Anterior cingulate cortex (tissue), 58 donors: ENCODE measurements at places on chromosomes 4 and X.

DNA sequence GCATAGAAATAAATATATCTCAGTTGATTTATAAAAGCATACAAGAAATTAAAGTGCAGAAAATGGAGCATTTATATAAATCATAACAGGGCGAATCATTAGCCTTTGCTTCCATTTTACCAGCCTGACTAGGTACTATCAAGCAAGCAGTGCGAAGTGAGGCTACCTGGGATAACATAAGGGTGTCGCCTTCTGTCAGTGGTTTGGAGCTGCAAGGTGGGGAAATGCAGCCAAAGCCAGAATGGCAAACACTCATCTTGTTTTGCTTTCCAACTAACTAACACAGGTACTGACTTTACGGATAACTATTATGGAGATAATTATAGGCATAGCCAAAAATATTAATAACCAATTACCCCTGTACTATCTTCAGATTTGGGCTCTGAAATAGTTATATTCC is 1459.8 kb downstream of the RAPGEF2 start:
- DNase-seq: no peak

DNA sequence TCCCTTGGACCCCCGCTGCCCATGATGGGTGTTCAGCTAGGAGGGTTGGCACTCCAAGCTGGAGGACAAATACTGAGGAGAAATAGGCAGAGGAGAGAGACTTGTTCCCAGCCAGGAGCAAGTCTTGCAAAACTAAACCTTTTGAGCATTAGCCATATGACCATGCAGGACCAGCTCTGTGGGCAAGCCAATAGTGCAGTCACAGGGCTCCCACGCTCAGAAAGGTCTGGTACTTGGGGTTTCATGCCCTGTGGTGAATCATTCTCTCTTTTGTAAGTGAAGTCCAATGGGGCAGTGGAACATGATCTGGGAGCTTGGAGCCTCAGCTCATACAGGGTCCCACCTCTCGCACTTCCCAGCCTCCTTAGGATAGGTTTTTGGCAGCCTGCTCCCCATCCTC is 300.9 kb downstream of the BCOR start:
- DNase-seq: no peak

DNA sequence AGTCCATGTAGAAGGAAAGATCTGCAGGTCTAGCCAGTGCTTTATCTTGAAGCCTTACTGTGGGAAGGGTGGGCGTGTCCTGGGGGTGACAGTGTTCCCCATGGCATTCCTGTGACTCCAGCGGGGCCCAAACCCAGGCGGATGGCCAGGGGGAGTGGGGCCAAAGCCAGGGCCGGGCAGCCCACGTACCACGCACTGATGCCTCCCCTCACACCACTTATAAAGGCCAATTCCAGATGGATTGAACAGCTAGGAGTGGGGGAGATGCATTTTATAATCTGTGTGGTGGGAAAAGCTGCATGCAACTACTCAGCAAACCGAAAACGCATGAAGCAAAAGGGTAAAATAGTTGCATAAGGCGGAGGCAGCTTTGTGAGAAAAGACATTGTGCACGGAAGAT is 36.4 kb downstream of the NELFA start:
- DNase-seq: no peak

- DNase-seq: peak; percentile 10
These were observed at the start of gene ARHGAP10 for GRCh38 chr4:147731580-147732517. TSS of gene ARHGAP10 (plus strand) at chr4:147732088. CDS start at chr4:147732302, 214 bp downstream.

DNA sequence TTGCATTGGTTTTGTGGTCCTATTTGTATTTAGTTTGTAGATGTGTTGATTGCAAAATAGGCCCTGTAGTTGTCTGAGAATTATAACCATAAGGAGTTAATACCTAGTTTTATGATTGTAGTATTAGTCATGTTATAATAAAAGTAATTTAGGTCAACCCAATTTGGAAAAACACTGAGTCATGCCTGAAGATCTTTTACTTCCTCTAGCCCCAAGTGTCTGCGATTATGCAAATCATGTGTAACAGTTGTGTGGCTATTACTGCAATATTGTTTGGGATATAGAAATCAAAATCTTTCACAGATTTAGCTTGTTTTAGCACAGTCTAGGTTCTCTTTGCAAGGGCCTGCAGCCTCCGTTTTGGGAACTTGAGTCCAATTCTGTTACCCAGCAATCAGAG is 12.6 kb downstream of the SRD5A3 start:
- no peak for DNase-seq

GRCh38 chrX:22800360-22800759 is 199.4 kb upstream of the DDX53 start:
- DNase-seq: no peak

GRCh38 chr4:85477534-85477933 is 2.6 kb downstream of the ARHGAP24 start:
- DNase-seq: no peak

DNA sequence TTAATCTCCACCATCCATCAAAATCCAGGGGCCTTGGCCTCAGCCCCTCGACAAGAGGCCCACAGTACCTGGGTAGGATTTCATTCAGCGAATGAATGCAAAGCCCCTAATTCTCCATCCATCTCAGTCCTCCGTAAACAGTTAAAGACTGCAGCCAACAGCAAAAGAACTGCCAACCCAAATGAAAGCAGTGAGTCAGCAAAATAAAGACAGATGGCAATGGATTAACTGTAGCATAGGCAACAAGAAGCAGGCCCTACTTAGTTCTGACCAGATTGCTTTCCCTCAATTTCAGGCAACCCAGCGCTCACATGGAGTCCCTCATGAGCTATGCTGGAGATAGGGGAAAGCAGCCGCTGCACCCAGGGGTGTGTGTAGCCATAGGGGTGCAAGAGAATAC is 21.4 kb downstream of the PLAC1 start:
- DNase-seq: no peak

DNA sequence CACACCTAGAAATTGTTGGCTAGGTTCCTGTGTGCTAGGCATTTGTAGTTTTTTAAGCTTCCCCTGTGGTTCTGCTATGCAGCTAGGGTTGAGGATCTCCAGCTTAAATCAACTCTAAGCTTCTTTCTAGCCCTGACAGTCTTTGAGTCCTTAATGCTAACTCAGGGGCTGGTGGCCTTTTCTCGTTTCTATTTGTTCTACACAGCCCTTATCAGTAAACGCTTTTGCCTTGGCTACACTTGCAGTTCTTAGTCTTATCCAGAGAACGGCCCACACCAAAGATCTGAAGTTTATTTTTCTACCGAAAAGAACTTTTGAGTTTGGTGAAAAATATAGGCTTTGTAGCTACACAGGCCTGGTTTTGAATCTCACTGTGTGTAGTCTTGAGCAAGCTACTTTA is 212.0 kb downstream of the DHX15 start:
- DNase-seq: no peak

DNA sequence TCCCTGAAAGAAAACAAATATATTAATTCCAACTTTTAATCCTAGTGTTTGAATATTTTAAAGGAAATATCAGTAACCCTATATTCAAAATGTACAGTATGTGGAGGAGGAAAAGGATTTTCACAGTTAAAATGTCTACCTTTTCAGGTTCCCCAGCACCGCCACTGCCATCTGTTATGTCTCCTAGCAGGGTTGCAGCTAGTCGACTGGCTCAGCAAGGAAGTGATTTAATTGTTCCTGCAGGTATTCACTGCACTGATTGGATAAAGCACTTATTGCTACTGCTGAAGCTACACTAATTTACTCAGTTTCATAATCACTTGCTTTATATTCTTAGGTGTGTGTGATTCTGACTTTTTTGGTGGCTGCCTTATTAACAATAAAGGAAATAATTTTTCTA is 65.5 kb upstream of the FHDC1 start:
- no peak for DNase-seq

- DNase-seq: no peak
These were observed 481 bp downstream of the UTP3 start for GRCh38 chr4:70688795-70689231.

DNA sequence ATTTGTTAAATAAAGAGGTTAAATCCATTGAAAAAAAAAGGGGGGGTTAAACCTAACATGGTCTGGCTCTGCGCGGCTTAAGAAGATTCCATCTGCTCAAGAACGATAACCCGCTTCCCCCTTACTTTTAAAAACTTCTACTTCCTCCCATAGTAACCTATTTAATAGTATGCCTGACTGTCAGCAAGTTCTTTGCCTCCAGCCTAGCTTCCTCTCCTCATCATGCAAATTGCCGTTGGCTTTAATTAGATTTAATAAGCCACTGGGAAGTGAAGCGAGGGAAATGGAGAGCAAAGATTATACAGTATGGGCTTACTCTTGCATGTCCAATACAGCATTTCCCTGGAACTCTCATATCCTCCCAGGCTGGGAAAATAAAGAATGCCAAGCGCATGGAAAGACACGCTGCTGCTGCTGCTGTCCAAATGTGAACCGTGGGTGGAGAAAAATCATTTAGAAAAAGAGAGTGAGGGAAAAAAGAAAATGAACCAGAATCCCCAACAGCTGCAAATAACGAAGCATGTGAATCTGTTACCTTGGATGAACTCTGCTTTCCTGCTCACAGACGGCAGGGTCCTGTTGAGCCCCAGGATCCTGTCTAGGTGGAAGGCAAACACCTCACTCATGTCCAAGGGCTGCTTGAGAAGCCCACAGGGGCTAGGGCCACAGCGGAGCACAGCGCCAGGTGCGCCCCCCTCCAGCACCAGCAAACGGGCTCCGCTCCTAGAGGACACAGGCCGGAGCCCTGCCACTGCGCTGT is 2.7 kb downstream of the GASK1B start:
- DNase-seq: no peak

GRCh38 chr4:151481813-151482212 is 72.8 kb downstream of the FHIP1A start:
- no peak for DNase-seq

DNA sequence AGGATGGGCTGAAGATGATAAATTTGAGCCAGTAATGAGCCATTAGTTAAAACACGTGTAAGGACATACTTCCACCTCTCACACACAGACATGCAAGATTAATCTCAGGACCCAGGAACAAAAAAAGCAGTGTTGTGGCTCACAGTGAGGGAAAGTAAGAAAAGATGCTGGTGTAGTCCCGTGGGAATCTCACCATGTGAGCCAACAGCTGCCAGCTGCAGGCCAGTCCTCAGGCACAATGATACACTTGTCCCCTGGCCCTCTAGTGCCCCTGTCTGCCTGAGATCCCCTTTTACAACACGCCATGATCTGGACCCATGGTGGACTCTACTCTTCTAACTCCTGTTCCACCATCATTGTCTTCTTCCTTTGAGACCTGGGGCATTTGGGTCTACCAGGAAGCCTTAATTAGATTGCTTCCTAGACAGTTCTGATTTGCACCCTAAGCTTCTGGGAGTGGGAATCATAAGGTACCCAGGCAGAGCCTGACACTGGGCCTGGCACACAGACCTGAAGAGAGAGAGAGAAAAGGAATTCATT is 194.7 kb downstream of the STIM2 start:
- no peak for DNase-seq

DNA sequence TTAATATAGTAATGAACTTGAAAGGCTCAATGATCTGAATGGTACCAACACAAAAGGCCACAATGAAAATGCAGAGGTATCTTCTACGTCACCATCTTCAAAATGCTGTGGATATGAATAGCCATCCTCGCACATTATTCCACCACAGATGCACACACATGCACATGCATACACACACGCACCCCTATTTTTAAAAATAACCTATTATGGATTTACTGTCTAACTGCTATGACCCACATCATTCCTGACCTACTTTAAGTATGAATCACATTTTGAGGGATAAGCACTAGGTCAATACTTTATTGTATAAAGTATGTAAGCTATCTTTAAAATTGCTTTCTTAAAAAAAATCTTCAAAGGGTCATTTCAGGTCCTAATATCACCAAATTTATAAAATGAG is 24.4 kb upstream of the CORIN start:
- no peak for DNase-seq

DNA sequence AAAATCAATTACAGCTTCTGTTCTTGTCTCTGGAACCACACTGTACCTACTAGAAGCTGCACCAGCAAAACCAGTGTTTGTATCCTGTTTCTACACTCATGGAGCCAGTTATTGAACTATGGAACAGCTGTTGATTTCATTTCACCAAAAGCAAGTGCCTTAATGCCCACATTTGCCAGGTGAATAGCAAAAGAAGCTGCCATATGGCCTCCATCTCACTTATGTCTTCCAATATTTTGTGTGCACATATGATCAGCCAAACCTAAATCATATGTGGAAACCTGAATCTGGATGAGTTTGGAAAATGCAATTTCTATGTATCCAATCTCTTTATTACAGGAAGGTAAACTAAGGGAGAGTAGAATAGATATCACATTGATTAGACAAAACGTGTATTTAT is 415.8 kb upstream of the GRID2 start:
- DNase-seq: no peak

DNA sequence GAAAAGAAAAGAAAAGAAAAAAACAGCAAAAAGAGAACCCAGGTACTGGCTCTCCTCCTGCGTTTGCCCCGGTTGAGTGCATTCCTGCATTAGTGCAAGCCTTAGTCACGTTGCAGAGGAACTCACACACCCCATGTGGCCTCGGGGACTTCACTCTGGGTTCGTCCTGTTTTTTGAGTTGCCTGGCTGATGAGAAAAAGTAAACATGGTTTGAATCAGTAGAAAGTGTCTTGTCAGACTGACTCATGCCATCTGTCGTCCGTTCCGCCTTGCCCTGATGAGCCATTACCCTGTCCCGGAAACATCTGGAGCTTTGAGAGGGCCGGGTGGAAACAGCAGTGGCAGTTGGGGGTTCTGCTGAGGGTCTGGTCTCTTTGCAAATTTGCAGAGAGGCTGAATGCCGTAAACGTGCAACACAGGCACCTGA is 16.3 kb downstream of the CD99 start:
- no peak for DNase-seq

DNA sequence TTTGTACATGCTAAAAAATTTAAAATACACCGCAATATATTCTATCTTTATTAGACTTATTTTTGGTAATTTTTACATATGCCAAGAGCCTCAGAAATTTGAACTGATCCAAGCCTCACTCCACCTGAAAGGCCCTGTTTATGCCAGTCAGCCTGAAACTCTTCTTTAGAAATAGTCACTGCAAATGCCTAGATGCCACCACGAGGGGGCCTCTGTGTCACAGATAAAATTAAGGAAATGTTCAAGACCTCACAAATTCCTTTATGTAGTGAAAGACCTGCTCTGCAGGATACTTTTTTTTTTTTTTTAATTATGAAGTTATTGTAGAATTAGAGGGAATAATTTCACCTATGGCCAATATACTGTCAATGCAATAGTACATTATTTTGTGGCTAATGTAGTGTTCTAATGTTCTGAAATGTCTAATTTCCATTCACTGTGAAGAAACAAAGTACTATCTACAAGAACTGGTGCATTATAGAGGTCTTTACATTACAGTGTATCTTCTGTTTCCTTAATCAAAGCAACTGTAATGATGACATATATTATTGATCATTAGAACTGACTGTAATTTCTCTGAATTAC is 69.8 kb downstream of the DTHD1 start:
- DNase-seq: peak; percentile 67
